ACHN (cell line): ENCODE measurements at places on chromosomes 1 and 21.

- DNase-seq, result peak; percentile 71
Measured at GRCh38 chr1:149917571-149918144, at the start of gene SV2A. TSS of gene SV2A (minus strand) at chr1:149917844. CDS start at chr1:149913840, 4,004 bp downstream.

DNA sequence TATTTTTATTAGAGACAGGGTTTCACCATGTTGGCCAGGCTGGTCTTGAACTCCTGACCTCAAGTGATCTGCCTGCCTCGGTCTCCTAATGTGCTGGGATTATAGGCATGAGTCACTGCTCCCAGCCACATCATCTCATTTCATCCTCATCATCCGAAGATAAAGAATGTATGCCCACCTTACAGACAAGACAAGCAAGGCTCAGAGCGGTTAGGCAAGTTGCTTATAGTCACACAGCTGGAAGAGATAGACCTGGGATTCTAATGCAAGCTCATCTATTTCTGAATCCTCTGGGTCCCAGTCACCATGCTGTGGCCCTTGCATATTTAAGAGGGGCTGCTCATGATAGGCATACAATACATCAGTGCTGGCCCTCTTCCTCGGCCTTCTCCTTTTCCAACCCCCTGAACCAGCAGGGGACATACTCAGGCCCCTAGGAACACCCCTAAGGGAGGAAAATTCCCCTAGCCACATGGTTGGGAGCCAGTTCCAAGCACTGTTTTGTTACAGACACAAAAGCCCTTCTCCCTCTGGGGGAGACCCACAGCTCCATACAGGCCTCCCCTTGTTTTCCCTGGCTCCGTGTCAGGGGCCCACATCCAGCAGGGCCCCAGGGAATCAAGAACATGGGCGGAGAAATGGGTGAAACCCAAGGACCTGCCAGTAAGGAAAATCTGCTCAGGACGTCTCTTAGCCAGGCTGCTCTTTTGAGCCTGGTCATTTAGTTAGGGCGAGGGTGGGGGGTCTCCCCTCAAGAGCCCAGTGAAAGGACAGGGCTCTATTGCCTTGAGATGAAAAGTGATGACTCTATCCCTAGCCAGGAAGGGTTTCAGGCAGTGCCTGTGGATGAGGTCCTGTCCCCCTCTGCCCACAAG lies 6.9 kb downstream of the CSRP1 start:
- DNase-seq, result no peak

DNA sequence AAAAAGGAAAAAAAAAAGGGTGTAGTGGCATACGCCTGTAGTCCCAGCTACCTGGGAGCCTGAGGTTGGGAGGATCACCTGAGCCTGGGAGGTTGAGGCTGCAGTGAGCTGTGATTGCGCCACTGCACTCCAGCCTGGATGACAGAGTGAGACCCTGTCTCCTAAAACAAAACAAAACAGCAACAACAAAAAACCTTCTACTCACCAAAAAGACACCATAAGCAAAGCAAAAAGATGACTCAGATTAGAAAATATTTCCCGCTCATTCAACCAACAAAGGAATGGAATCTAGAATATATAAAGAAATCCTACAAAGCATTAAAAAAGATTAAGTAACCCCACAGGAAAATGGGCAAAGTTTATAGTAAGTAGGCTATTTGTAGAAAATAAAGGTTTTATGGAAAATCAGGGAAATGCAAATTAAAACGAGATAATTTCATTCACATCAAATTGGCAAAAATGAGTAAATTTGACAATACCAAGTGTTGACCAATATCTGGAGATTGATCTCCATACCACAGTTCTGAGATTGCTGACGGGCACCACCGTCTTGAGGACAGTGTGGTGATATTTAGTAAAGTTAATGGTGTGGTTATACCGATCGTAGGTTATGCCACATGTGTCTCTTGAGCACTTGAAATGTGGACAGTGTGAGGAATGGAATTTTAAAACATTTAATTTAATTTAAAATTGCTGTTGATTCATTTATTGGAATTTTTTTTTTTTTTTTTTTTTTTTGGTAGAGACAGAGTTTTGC lies 54.0 kb downstream of the PIK3CD start:
- DNase-seq, result peak; percentile 54

GRCh38 chr1:25799935-25800702 lies at the start of gene SELENON:
TSS of gene SELENON (plus strand) at chr1:25800193. CDS start at chr1:25800231, 38 bp downstream.
- DNase-seq, result peak; percentile 35

DNA sequence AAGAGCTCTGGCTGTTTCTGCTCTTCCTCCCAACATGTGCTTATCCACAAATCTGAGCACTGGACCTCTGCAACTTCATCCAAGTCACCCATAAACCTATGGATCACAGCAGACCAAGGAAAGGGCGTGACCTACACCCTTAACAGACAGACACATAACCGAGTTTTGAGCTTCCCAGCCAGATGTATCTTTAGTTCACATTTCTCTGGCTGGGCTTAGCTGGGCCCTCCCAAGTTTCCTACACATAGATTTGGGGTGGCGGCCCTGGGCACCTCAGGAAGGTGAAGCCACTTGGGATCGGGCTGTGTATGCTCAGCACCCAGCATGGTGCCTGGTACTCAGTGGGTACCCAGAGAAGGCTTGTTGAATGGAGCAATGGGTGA lies 26.4 kb downstream of the FAAH start:
- DNase-seq, result no peak

GRCh38 chr1:67390041-67390887 lies 39.9 kb downstream of the SERBP1 start:
- peak; percentile 86 for DNase-seq

GRCh38 chr1:11174261-11174942 lies 14.8 kb upstream of the ANGPTL7 start:
- no peak for DNase-seq

DNA sequence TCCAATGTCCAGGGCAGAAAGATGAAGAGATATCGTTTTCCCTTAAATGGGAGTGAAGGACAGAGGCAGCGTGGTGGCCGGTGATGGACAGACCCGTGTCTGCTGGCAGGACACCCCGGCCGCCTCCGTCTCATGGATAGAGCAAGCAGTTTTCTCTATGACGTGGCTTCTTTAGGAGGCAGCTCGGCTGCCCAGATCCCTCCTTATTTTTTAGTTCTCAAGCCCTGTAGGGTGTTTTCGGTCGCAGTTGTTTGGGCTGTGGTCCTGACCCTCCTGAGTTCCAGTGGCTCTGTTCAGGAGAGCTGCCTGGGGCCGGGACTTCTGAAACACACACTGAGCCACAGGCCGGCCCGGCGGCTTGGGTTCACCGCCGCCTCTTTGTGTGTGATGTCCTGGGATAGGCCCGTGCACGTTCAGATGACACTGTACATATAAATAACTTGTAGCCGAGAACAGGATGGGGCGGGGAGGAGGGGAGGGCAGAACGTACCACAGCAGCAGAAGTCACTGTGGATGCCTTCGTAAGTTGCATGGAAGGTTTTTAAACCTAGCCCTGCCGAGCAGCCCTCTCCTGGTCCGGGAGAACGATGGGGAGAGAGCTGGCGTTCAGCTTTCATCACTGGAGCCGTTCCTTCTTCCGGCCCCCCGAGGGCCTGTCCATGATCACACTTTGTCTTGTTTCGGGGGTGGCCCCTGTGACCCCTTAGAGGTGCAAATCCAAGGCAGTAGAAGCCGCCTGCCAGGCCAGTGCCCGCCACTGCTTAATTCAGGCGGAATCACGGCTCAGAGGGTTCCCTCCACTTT lies 65.2 kb downstream of the SIK1 start:
- no peak for DNase-seq

GRCh38 chr1:77459881-77460280 lies 178.1 kb downstream of the AK5 start:
- no peak for DNase-seq

DNA sequence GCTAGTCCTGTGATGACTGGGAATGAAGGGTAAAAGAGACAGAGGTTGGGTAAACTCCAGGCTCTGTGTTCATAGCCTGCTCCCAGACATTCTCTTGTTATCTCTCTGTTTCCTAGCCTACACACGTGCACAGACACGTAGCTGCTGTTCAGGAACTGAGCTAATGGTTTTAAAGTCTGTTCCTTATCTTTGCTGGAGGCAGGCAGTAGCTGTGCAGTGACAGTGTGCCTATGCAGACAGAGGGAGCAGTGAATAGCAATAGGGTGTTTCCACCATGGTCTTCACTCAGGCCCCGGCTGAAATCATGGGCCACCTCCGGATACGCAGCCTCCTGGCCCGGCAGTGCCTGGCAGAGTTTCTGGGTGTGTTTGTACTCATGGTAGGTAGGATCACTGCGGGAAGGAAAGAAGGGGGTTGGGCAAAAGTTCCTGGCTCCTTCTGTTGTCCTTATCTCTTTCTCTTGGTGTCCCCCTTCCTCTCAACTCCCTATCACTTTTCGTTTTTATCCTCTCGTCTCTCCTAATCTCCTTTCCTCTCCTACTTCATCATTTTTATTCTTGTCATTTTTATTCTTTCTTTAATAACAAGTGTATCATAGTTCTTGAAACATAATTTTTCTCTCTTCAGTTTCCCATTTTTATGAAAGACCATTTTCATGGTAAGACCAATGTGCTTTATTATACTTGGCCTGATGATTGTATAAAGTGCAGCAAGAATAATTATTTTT lies at the start of gene AQP10:
Gene AQP10, plus strand, starts transcription at position 212 of the 727 bp plus-strand sequence. Its CDS starts 63 bp downstream, at position 275.
- DNase-seq, result no peak

DNA sequence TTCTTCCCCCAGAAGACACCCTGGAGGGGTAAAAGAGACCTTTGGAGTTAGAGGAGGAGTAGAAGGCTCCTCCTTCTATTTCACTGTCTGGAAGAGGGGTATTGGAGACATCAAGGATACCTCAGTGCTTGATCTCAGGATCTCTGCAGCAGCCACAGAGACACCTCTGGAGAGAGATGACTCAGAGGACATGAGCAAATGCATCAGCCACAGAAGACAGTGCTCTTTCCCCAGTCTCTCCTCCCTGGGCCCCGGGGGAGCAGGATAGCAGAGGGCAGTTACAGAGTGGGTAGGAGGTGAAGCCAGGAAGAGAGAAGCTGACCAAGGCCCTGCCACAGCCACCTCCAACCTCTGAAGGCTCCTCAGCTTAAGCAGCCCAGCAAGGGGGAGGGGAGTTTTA lies 15.3 kb upstream of the TEDDM1 start:
- no peak for DNase-seq

DNA sequence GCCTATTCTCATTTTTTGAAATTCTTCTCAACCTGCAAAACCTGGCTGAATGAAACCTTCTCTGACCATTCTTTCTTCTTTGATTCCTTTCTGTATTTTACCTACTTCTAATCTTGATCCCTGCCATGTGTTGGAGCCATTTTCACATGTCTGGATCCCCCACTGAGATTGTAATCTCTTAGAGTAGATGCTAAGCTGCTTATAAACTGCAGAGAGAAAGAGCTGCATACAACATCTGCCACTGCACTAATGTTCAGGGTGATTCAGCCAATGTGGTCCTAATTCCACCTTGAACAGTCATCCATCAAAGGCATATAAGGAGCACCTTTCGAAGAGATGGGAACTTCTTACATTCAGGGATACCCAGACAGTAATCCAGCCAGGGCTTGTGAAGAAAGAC lies 16.2 kb upstream of the DAB1 start:
- no peak for DNase-seq

DNA sequence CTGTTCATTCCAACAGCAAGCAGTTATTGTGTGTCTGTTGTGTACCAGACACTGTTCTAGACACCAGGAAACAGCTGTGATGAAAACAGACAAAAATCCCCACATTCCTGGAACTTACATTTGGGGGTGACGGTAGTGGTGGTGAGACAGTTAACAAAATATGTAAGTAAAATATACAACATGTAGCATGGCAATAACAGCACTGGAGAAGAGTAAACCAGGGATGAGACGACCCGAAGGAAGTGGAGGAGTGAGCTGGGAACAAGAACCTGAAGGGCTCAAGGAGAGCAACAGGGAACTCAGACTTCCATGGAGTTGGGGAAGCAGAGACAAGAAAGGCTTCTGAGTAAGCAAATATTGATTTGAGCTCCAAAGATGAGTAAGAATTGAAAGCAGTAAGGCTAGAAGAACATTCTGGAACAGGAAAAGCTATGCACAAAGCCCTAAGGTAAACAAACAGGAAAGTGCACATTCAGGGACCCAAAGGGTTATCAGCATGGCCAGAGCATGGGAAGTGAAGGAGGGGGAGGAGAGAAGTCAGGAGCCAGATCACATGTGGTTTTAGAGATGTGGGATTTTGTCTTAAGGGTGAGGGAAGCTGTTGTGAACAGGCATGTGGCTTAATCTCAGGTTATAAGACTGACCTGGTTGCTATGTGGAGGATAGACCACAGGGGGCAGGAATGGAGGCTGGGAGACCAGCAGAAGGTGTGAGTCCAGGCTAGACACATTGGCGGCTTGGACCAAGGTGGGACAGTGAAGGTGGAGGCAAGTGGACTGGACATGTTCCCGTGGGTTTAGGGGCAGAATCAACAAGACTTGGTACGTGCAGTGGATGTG lies 7.3 kb downstream of the CSF1 start:
- no peak for DNase-seq

DNA sequence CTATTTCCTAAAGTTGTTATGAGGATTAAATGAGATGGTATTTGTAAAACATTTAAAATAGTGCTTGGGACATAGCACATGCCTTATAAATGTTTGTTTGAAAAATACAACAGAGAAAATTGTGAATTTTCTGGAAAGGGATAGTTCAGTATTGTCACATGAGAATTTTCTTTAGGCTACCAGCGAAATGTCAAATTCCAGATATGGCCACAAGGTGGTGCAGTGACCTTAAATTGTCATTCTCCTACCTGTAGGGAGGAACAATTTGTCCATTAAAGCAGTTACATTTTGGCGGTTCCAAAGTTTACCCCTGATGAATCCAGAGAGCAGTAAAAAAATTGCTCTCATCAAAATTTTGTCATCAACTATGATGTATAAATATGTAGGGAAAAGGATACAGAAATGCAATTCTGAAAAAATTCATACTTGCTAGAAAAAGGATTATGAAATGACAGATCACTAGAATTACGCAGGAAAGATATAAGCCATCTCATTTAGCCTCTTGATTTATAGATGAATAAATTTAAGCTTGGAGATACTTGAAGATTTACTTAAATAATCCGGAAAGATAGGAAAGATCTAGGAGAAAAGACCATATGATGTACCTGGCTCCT lies 50.2 kb upstream of the TSHB start:
- peak; percentile 61 for DNase-seq

- peak; percentile 23 for DNase-seq
Measured at GRCh38 chr1:5991381-5992025, 722 bp downstream of the NPHP4 start.
